ENCODE measurements at places on chromosomes 7 and 10. TPM values are rescaled to one million over a fixed set of nuclear protein-coding genes. Genes with fewer than 3 reads are reported as not detected.

CREB5 gene
- 4.5 TPM for total RNA-seq

CRYGN gene
- total RNA-seq, result not detected

GRCh38 chr7:7992506-7992905 is 23.9 kb downstream of the GLCCI1 start:
- DNase-seq, result no peak

DNA sequence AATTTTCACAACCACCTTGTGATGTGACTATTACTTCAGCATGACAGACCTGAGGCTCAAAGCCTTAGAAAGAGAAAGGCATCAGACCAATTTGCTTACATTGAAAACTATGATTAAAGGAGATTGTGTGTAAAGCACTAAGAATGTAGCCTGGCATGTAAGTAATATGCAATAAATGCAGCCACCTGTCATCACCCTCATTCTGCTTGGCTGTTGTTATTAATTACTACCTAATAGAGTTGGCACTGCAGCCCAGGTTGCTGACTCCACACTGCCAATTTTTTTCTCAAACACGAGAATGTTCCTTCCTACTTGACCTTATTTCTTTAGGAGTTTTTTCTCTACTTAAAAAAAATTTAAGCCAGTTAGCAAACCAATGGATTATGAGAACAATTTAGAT is 61.2 kb upstream of the NPVF start:
- no peak for DNase-seq

GRCh38 chr7:124881981-124882380 is 47.6 kb downstream of the POT1 start:
- no peak for DNase-seq
